ENCODE measurements at places on chromosomes 5 and 9. TPM values are rescaled to one million over a fixed set of nuclear protein-coding genes. Genes with fewer than 3 reads are reported as not detected.

The KCNV2 gene
- not detected for polyA plus RNA-seq

DNA sequence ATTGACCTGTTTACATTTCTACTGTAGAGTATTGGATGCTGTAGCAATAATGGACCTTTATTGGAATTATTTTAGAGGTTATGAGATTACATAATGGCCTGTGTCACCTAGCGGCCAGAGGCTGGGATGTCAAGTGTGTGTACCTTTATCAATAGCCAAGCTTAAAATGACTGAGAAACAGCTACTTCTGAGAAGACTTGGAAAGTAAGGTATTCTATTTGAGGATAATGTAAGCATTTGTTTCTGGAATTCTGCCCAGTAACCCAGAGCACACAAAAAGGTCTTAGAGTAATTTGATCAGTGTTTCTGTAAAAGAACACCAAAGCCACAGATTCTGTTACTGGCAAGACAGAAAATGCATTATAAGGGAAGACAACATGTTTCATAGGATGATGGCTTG lies 116.8 kb downstream of the MACIR start:
- DNase-seq: no peak

The RECK gene
- 13.2 TPM for polyA plus RNA-seq

- DNase-seq: no peak
These were observed 4.6 kb downstream of the SMARCA2 start for GRCh38 chr9:2019723-2020122.

The RNF183 gene
- not detected for polyA plus RNA-seq

DNA sequence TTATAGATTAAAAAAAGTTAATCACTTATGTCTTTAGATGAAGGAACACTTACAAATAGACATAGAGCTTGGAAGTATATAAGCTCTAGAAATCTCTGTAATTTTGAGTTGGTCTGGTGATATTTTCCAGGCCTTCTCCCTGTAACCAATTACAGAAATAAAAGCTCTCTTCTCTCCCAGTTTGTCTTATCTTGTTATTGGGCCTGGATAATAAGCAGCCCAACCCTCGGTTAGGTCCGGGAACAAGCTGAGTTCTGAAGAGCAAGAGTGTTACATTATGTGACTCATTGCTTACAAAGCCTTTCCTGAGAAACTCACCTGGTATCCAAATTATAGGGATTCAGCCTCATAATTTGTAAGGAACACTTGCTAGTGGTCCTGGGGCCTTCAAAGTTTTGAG lies 1146.2 kb downstream of the CDH9 start:
- DNase-seq: no peak

GRCh38 chr5:181198905-181199519 lies 6.0 kb downstream of the TRIM7 start:
- peak; percentile 11 for DNase-seq

GRCh38 chr5:138574744-138575193 lies 432 bp downstream of the HSPA9 start:
- DNase-seq: no peak

DNA sequence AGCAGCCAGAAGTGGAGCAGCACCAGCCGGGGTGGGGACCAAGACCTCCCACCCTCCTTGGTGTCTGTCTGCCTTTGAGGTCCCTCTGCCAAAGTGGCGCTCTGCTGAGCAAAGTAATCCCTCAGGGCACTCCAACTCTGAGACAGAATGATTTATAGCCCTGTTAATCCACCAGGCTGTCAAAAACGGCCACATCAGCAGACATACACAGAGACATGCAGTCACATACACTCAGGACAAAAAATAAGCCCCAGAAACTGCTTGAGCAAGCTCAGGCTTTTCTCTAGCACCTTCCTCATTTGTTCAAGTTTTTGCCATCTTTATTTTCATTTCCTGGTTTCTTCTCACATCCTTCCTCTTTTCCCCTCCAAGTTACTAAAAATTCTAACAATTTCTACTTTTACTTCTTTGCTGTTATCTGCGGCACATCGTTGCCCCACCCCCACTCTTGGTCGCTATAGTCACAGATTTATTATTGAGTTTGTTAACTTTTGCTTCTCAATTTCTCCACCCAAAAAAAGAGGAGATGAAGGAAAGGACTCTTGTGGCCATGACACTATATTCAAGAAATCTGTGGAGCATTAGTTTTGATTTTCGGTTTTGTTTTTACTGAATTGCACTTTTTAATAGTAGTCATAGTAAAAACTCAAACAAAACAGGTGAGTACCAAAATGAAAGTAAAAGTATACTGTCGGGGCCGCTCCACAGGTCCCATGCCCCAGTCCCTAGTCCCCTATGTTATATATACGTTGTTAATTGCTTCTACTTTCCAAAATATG lies 17.4 kb upstream of the ADRB2 start:
- peak; percentile 87 for DNase-seq

DNA sequence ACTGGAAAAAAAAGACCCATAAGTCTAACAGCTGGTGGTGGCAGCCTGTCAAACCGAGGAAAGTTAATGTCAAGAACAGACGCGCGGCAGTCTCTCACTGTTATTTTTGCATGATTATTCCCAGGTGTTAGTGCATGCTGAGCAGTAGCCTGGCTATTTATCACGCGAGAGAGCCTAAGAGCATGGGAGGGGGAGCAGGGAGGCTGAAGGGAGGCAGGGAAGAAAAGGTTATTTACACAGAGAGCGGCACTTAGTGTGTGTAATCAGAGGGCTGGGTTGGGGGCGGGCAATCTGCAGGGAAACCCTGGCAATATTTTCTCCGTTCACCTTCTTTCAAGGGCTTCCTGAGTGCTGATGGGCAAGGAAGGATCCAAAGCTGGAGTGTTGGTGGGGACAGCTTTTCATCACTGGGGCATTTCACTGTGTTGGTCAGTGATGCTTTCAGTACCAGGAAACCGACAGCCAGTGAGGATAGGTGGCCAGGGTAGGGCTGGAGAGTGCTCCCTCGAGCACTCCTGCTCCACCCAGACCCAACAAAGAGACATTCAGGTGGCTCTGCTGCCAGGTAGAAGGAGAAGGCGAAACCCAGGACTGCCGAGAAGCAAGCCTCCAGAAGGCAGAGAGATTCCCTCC lies 39.6 kb downstream of the ZNF608 start:
- no peak for DNase-seq

DNA sequence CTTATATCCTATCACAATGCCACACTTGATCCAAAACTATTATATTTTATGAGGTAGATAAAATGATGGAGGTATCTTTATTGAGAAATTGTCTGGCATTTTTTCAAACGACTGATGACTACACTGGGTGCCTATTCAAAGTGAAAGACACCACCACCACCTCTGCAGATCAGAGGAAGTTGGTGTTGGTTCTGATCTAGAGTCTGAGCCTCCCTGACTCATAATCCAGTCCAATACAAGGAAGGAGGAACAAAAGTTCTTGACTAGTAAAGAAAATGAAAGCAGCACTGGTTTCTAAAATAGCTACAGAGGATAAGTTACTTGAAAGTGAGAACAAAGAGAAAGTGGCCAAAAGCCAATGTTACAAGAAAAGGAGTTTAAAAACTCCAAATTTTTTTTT lies 139.9 kb downstream of the RFX3 start:
- no peak for DNase-seq

- no peak for DNase-seq
These were observed 571.9 kb downstream of the PDE4D start for GRCh38 chr5:59321642-59322041.

The SLC45A2 gene
- polyA plus RNA-seq: not detected

DNA sequence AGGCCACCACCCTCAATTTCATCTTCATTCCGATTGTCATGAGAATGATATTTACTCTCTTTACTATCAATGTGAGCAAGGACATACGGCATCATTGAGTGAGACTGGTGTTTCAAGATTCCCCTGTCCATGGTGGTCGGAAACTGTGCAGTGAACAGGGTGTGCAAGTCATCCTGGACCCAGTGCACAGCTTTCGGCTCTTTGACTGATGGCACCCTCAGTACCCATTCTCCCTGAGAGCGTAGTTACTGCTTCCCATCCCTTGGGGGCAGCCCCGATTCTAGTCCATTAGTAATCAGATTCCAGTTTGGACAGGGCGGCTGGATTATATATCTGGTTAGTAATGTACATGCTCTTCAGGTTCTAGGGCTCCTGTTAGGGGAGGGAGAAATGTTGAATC lies 61.7 kb upstream of the SUB1 start:
- DNase-seq: no peak

GRCh38 chr5:80757290-80757689 lies 102.5 kb upstream of the DHFR start:
- DNase-seq: no peak

- no peak for DNase-seq
These were observed 137.6 kb upstream of the LPCAT1 start for GRCh38 chr5:1661311-1661710.

All from naive B cell (primary cell).